Activated T-helper 1 cell treated with Interleukin-2 at 50 U/mL for 16 hours (primary cell): ENCODE measurements at places on chromosomes 13 and 19.

DNA sequence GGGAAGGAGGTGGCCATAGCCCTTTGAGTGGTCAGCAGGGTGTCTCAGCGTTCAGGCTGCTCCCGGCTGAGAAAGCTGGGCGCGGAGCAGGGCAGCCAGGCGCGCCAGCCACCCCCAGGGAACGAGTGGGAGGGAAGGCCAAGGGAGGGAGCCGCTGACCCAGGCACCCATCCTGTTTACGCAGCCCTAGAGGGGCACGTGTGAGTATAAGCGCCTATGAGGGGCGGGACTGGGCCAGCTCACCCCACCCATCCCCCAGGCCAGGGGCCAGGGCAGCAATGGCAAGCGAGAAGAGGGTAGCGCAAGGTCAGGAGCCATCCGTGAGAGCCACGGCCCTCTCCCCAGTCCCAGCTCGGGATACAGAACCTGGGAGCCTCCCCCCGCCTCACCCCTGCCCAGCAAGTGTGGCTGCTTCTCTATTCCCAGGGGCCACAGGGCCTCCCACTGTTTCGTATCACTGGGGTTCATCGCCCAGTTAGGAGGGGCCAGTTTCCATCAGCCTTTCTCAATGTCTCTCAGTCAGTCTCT, 897 bp upstream of the DMKN start:
- DNase-seq, result no peak

DNA sequence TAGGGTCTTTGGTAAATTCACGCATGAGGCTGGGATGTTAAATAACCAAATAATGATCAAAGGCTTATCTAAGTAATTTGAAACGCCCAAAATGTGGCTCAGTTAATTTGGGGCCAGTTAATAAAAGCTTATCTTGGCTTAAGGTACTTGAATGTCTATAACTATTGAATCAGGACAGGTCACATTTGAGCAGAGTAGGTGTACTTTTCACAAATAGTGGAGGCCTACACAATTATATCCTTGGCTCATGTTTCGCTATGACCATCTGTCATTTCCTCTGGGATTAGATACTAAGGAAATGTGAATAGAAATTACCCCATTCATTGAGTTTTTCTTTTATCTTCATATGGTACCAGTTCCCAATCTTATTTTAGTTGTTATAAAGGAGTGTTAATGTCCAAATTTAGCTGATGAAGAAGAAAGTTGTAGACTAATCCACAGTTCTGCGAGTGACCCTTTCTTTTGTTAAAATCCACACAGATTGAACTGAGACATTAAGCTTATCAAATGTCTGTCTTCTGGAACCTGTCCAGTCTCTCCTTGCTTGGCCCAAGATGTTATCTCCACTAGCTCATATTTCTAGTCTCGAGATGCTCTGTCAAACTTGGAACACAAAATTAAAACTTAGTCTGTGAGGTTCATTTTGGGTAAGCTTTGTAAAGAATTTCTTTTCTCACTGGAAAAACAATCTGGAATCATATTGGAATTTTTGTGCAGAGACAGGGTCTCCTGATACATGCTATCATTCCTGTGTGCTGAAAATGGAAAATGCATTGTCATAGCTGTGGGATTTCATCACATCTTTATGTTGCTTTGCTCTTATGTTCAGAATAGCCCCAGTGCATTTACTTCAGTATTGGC, 31.0 kb downstream of the SLAIN1 start:
- no peak for DNase-seq

DNA sequence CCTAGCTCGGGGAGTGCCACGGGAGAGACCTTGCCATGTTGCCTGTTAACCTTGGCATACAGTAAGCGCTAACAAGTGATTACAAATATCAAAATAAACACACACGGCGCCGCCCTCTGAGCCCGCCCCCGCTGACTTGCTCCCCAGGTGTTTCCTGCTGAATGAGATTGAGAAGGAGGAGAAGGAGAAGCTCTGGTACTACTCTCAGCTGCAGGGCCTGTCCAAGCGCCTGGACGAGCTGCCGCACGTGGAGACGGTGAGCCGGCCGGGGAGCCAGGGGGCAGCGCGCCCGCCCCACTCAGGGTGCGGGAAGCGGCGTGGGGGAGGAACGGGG, 5.0 kb downstream of the APC2 start:
- DNase-seq, result no peak

- DNase-seq, result no peak
Observed at GRCh38 chr19:30648866-30649862, 277.0 kb downstream of the ZNF536 start.

DNA sequence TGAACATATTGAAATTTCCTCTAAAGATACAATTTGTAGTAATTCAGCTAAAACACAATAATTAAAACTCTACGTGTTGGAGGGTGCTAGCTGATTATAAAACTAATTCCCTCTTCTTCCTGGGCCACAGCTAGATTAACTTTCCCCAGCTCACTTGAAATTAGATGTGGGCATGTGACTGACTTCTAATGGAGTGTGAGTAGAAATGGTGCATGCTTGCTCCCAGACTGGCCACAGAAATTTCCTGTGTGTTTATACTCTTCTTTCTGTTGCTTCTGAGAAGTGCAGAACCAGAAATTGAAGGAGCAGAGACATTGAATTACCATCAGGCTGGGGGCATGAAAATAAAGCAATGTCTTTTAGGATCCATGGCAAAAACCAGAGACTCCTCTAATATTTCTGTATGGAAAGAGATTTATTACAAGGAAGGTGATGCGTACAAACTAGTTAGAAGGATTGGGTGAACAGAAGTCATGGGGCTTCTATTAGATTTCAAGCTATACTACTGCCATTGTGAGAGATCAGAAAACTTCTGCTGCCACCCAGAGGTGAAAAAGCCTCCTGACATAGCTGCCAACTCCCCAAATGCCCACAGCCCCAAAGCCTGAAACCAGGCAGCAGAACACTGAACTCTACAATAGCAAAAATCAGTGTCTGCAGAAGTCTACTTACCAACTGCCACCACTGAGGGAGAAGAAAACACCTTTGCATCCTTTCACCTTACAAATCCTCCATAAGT, 379.2 kb upstream of the MIR17HG start:
- DNase-seq, result no peak
